Left ventricle myocardium superior (tissue), 1 donor: ENCODE measurements at places on chromosomes 4 and X. TPM values are rescaled to one million over a fixed set of nuclear protein-coding genes. Genes with fewer than 3 reads are reported as not detected.

USP17L18 gene
- not detected for total RNA-seq

PDGFC gene
- total RNA-seq = 12.8 TPM

SMIM10L2A gene
- total RNA-seq = 2.3 TPM

KLF3 gene
- 17.7 TPM for total RNA-seq

SPANXC gene
- not detected for total RNA-seq

SPANXD gene
- not detected for total RNA-seq
